ENCODE measurements at places on chromosomes 1 and 21.
A peak's percentile ranks its signal among the peaks of the same experiment; 100 is the strongest.

DNA sequence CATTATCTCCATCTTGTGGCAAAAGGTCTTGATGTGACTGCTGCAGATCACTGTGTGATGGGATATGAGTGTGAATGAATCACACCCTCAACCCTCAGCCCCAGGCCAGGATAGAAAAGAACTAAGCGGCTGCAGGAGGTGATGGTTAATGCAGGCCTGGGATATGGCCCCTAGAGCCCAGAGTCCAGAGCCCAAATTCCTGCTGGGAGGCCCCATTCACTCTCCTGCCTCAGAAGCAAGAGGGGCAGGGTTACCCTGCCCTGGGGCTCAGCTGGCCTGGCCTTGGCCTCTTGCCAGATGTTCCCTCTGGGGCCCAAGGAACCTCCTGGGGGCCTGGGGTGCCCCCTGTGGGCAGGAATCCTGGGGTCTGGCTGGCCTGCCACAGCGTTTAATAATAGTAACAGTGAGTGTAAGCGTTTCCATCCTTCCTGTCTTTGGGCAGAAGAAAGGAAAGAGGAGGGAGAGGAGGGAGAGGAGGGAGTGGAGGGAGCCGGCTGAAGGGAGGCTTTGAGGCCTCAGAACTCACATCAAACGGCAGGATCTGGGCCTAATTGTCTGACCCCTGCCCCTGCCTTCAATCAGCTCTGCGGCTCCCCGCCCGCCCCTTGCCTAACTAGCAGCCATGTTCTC, 26.2 kb downstream of the DMAP1 start:
- DNase-seq, result no peak

GRCh38 chr1:227191607-227192006, 126.7 kb downstream of the CDC42BPA start:
- no peak for DNase-seq

DNA sequence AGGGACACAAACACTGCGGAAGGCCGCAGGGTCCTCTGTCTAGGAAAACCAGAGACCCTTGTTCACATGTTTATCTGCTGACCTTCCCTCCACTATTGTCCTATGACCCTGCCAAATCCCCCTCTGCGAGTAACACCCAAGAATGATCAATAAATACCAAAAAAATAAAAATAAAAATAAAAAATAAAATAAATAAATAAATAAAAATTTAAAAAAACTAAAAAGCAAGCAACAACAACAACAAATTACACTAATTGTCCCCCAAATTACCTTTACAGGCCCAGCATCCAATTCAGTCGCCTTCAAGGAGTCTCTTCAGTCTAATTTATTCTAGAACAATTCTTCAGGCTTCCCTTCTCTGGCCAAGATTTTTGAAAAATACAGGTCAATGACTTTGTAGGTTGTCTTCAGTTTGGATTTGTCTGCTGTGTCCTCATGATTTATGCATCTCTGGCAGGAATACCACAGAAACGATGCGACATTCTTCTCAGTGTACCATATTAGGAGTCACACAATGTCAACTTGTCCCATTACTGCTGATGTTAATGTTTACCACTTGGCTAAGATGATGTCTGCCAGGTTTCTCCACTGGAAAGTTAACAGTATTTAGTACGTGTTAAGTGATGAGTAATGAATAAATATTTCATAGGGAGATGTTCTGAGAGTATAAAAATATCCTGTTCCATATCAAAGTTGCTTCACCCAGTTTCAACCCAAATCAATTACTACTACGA, 20.3 kb upstream of the BMP8B start:
- DNase-seq, result no peak

- DNase-seq, result peak; percentile 97
These were observed 810 bp downstream of the SLC19A1 start for GRCh38 chr21:45541221-45542039.

DNA sequence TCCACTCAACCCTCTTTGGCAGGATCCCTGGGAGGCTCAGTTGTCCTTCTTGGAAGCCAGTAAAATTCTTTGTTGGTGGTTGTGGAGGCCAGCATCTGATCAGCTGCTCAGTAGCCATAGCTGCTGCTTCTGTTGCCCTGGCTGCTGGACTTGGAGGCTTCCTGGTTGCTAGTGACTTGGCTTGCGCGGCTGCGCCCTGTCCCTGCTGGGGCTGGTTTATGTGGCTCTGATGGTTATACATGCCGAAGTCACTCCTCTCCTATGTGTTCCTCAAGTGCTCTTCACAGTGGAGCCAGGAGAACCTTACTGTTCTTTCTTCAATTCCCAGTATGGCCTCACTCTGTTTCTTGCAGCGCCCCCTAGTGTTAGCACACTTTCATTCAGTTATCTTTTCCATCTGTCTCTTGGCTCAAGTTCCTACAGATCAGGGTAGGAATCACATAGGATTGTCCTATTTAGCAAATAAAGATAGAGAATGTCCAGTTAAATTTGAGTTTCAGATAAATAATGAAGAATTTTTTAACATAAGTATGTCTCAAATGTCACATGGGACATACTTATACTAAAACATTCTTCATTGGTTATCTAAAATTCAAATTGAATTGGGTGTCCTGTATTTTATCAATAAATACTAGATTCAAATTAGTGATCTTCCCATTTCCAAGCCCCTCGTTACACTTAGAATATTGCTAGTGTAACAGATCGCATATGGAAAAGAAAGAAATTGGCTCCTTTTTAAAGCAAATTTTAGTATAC, 176.5 kb downstream of the TGFB2 start:
- DNase-seq, result peak; percentile 86

DNA sequence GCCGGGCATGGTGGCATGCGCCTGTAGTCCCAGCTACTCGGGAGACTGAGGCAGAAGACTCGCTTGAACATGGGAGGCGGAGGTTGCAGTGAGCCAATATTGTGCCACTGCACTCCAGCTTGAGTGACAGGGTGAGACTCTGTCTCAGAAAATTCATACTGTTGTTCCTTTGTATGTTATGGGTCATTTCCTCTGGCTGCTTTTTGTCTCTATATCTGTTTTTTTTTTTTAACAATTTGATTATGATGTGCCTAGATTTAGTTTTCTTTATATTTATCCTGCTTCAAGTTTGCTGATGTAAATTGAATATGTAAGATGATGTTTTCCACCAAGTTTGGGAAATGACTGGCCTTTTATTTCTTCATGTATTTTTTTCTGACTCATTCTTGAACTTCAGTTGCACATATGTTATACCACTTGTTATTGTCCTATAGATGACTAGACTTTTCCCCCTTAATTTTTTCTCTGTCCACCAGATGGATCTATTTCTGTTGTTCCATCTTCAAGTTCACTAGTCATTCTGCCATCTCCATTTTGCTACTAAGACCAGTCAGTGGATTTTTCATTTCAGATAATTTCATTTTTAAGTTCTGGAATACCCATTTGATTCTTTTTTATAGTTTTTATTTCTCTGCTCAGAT, 173.5 kb downstream of the GALNT2 start:
- DNase-seq, result no peak

DNA sequence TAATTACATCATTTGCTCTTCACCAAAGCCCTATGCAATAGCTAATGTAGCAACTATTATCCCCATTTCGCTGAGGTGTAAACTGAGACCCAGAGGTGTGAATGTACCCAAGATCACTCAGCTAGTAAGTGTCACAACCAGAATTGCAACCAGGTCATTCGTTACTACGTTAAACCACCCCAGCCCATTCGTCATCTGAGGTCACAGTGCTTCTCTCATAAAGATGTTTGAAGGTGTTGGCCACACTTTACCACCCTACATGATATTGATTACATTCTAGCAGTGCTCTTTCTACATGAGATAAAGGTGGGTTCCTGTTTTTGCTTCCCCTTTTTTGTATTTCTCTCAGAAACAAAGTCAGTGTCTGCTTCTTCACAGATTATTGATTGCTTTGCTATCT, 195.3 kb downstream of the ZBTB18 start:
- no peak for DNase-seq
